Type B pancreatic cell (in vitro differentiated cells): ENCODE measurements at places on chromosomes 7 and 10.

- H3K27me3 ChIP-seq, result no peaks in the 10 kb centered on the region
- H3K27ac ChIP-seq, result no peak overlapping the region
- no peak overlapping the region for H3K4me3 ChIP-seq
- no peaks in the 10 kb centered on the region for H3K36me3 ChIP-seq
These were observed 41.7 kb downstream of the AKR1E2 start for GRCh38 chr10:4867520-4868356.

- peaks cover 7% of the 10 kb centered on the region for H3K36me3 ChIP-seq
- no peak overlapping the region for H3K4me3 ChIP-seq
- H3K4me1 ChIP-seq, result peaks cover 22% of the 10 kb centered on the region
- H3K27me3 ChIP-seq, result no peaks in the 10 kb centered on the region
- no peak overlapping the region for H3K27ac ChIP-seq
These were observed 54.7 kb downstream of the MAPK8 start for GRCh38 chr10:48361176-48361575.

DNA sequence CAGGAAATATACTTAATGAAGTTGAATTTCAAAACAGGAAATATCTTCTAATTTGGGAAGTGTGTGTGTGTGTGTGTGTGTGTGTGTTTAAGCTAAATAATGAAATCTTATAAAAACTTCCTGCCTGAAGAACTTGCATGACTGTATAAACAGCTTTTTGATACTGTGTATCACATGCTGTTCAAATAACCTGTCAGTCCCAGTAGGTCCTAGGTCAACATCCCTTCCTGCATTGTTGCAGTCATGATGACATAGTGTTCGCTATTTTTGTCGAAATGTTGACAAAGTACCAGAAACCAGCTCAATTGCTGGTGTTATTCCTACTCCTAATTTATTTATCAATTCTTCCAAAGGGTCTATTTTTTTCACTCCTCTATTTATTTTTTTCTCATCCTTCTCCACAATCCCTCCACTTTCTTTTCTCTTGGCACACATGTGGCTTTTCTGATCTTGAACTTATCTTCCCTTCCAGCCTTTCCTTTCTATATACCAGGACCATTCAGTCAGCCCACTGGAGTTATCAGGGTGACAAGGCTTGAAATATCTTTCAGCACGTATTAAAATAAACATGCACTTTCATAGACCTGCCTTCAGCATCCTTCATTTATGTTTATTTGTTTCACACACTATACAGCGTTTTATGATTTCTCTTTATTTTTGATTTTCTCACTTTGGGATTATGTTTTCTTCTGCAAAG lies 115.8 kb downstream of the PLXDC2 start:
- H3K27ac ChIP-seq, result peak overlapping the region; percentile 81
- H3K36me3 ChIP-seq, result peaks cover 7% of the 10 kb centered on the region
- no peak for DNase-seq
- no peak overlapping the region for H3K4me3 ChIP-seq
- peaks cover 32% of the 10 kb centered on the region for H3K4me1 ChIP-seq

- H3K4me1 ChIP-seq, result peaks cover 10% of the 10 kb centered on the region
- no peak for DNase-seq
- no peaks in the 10 kb centered on the region for H3K36me3 ChIP-seq
- peaks cover 4% of the 10 kb centered on the region for H3K27me3 ChIP-seq
- no peak overlapping the region for H3K4me3 ChIP-seq
- H3K27ac ChIP-seq, result no peak overlapping the region
These were observed 1172.9 kb upstream of the AUTS2 start for GRCh38 chr7:68425377-68425776.

- no peak overlapping the region for H3K4me3 ChIP-seq
- H3K27me3 ChIP-seq, result no peaks in the 10 kb centered on the region
- no peaks in the 10 kb centered on the region for H3K36me3 ChIP-seq
- no peaks in the 10 kb centered on the region for H3K4me1 ChIP-seq
- H3K27ac ChIP-seq, result no peak overlapping the region
These were observed 22.8 kb upstream of the ZNF716 start for GRCh38 chr7:57427146-57427545.

DNA sequence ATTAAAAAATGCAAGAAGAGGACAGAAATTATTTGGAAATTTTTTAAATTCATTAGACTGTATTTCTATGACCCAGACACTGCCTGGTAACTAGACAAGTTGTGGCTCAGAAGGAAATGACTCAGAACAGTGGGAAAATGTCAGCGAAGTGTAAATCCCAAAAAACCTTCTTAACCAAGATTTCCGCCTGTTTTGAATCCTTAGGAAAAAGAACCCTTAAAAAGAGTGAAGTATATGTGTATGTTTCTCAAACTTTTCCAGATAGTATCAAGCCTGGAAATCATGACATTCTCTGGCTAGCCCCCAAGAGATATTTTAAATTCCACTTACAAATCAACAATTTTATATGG lies 42.7 kb upstream of the PLXNA4 start:
- DNase-seq, result no peak
- H3K4me1 ChIP-seq, result peaks cover 14% of the 10 kb centered on the region
- no peak overlapping the region for H3K27ac ChIP-seq
- H3K36me3 ChIP-seq, result no peaks in the 10 kb centered on the region
- H3K27me3 ChIP-seq, result peaks cover 27% of the 10 kb centered on the region

- no peak overlapping the region for H3K4me3 ChIP-seq
- H3K36me3 ChIP-seq, result no peaks in the 10 kb centered on the region
- peaks cover 5% of the 10 kb centered on the region for H3K27me3 ChIP-seq
- H3K27ac ChIP-seq, result no peak overlapping the region
- no peak for DNase-seq
- no peaks in the 10 kb centered on the region for H3K4me1 ChIP-seq
These were observed 381.8 kb upstream of the FZD8 start for GRCh38 chr10:36023939-36024338.

GRCh38 chr10:70048030-70048723 lies 4.5 kb upstream of the MACROH2A2 start:
- no peak for DNase-seq
- H3K27me3 ChIP-seq, result peaks cover 8% of the 10 kb centered on the region
- H3K4me1 ChIP-seq, result peaks cover 26% of the 10 kb centered on the region
- no peak overlapping the region for H3K4me3 ChIP-seq
- no peaks in the 10 kb centered on the region for H3K36me3 ChIP-seq

- H3K27me3 ChIP-seq, result no peaks in the 10 kb centered on the region
- H3K4me3 ChIP-seq, result no peak overlapping the region
- H3K4me1 ChIP-seq, result no peaks in the 10 kb centered on the region
- H3K27ac ChIP-seq, result no peak overlapping the region
These were observed 15.5 kb upstream of the TMEM120A start for GRCh38 chr7:76009672-76010600.

DNA sequence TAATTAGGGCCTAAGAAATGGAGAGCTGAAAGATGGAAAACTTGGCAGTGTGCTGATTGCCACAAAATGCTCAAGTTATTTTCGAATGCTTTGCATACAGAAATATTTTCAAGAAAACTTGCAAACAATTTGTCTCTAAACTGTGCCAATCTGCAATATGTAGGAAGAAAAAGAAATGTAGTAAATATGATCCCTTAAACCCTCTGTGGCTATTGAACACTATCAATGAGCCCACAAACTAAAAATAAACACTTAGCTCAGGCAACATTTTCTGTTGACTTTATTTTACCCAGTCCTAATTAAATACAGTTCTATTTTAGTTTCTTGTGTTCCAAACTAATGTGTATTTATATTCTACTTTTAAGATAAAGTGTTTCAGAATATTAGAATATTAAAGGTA lies 342.1 kb downstream of the SEMA3D start:
- H3K27me3 ChIP-seq, result no peaks in the 10 kb centered on the region
- DNase-seq, result no peak
- no peaks in the 10 kb centered on the region for H3K36me3 ChIP-seq
- H3K4me1 ChIP-seq, result no peaks in the 10 kb centered on the region
- no peak overlapping the region for H3K27ac ChIP-seq
